ENCODE measurements at places on chromosomes 6 and 20.

GRCh38 chr6:5645328-5646290, 361.1 kb downstream of the NRN1 start:
- no peak for DNase-seq

DNA sequence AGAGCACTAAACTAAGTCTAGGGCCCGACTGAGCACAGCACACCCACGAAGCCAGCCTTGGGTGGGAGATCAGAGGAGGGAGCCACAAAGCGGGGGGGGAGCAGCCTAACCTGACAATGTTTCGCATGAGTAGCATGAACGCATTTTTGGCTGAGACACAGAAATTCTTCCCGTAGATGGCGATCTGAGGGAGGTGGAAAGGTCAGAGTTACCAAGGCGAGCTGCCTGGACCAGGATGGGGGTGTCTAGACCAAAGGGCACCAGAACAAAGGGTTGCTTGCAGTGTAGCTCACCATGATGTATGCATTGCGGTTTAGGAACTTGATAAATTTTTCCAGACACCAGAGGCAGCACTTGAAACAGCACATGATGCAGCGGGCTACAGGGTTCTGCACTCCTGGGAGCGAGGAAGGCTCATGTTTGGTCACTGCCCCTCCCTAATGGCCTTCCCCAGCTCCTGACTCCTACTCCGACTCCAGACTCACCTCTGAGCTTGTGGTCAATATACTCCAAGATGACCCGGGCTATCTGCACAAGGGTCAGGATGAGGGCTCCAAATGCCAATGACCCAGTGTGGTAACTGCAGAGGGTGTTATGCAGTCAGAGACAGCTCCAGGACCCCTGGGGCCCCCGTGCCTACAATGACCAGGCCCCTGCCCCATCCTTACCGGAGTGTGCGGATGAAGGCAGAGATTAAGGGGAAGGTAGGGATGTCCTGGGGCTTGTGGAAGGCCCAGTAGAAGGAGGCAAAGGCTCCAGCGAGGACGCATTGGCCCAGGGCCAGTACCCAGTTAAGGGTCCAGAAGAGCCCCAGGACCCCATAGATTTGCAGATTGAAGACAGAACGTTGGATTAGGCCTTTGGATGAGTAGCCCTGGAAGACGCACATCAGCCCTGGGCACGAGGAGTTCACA, 2.8 kb upstream of the NEU1 start:
- no peak for DNase-seq

GRCh38 chr6:42783177-42783875, 1.5 kb downstream of the BICRAL start:
- peak; percentile 75 for DNase-seq

DNA sequence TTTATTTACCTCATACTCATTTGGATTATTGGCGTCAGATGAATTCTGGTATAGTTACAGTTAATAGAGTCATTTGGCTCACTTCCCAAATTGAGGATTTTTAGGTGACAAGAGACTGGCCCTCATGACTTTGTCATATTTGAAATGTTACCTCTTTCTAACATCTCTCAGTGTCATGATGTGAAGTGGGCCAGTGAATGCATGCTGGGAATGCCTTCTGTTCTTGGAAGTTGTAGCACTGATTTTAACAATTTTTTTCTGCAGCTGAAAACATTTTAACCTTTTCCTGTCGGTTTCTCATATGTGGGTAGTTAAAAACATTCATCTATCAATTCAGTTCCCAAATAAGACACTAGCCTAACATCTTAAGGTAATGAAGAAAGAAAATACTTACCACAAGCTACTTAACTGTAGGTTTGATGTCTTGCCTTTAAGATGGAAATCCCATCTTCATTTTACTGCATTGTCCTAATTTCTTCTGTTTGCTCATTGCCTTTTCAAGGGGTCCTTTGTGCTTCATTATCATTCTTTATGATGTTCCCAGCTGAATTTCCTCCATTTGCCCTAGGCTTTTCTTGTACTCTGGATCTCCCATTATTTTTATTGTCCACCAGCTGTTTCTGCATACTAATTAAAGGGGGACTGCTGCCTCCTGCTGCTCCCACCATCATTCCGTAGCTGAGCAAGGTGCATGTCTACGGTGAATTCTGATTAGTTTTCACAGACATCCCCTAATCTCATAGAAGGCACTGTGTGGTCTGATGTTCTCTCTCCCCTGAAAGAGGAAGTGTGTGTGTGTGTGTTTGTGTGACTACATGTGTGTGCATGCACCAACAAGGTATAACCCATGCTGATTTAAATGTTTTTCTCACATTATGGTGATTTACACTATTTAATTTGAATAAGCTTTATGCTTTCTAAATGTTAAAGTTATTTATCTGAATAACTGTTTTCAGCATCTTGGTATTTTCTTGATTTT, 109.5 kb downstream of the B3GAT2 start:
- no peak for DNase-seq

GRCh38 chr6:89298680-89299465, 16.2 kb downstream of the GABRR2 start:
- peak; percentile 56 for DNase-seq

DNA sequence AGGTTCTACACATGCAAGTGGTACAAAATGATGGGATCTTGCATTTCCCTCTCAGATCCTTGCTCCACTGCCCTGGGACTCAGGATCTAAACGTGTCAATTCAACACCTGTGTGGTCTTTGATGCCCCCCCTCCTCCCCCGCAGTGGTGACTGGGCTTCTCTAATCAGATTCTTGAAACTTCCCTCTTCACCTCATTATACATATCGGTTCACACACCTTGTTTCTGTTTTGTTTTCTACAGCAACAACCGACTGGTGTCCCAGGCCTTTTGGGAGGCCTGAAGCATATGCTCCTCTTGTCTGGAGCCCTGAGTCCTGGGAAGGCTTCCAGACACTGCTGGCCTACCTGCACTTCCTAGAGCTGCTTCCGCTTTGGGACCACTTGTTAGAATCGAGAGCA, 20.0 kb downstream of the SAMD3 start:
- peak; percentile 11 for DNase-seq

- DNase-seq: peak; percentile 79
These were observed 693 bp downstream of the HLA-F start for GRCh38 chr6:29723666-29724588.

- no peak for DNase-seq
These were observed 461.6 kb downstream of the ADGRB3 start for GRCh38 chr6:69096681-69097080.

- no peak for DNase-seq
These were observed 426.4 kb downstream of the PREX1 start for GRCh38 chr20:48401359-48401758.

DNA sequence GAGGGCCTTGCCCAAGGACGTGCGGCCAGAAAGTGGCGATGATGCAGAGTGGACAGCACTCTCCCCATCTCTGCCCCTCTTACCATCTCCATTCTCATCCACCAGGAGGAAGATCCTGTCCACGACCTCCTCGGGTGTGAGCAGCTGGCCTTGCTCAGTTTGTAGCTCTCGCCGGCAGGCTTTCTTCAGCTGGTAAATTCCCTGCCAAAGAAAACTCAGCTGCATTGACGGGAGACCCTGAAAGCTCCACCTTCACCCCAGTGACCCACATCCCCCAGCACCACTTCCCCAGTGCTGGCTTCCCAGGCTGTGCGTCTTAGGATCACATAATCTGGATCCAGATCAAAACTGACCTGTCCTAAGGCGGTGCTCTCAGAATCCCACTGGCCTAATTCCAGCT, 9.2 kb downstream of the GUCA1B start:
- no peak for DNase-seq
